ENCODE measurements at places on chromosomes 6 and 20.

DNA sequence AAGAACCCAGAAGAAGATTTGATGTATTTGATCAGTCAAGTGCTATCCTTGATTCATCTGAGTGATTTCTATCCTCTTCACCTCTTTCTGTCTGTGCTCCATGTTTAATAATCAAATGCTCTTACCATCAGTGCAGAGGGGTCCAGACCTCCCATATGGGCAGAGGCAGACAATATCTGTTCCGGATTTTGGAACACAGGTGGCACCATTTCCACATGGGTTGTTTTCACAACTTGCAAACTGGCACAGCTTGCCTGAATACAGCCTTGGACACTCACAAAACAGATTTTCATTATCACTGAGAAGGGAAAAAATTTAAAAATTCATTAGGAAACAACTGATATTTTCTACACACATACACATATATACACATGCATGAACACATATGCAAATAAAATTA lies 228.5 kb downstream of the PHF3 start:
- no peak for DNase-seq

DNA sequence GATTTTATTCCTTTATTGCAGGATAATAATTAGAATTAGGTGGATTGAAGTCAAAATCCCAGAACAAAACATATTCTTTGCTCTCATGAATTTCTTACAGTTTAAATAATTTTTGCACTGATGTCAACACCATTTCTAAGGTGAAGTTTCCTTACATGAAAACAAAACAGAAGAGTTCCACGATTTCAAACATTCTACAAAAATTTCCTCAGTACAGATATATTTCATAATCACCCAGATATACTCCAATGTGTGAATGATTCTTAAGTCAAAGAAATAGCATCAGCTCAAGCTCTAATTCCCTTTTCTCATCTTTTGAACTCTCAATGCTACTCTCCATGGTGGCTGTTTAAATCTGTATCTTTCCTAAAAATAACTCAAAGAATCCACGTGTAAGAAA lies 39.5 kb upstream of the THBS2 start:
- no peak for DNase-seq

GRCh38 chr6:106739387-106739786 lies 110.0 kb downstream of the QRSL1 start:
- no peak for DNase-seq

- DNase-seq = no peak
Observed at GRCh38 chr6:89350281-89350966, 2.1 kb downstream of the UBE2J1 start.

DNA sequence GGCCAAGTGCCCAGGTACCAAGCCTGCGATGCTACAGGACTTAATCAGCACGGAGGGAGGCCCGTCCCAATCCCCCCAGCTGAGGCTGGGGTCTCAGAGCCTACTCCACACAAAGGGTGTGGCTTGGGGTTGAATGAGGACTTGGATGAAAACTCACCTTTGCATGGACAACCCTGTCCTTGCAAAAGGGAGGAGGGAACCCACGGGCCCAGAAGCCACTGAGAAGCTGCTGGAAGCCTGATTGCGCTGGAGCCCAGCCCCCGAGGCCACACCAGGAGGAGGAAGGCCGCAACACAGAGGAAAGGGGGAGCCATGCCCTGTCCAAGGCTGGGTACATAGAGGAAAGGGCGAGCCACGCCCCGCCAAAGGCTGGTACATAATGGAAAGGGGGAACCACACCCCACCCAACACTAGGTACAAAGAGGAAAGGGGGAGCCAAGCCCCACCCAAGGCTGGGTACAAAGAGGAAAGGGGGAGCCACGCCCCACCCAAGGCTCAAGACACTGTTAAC lies 158.8 kb downstream of the DLL1 start:
- no peak for DNase-seq

GRCh38 chr6:65816991-65817390 lies 110.0 kb upstream of the EYS start:
- DNase-seq = no peak

DNA sequence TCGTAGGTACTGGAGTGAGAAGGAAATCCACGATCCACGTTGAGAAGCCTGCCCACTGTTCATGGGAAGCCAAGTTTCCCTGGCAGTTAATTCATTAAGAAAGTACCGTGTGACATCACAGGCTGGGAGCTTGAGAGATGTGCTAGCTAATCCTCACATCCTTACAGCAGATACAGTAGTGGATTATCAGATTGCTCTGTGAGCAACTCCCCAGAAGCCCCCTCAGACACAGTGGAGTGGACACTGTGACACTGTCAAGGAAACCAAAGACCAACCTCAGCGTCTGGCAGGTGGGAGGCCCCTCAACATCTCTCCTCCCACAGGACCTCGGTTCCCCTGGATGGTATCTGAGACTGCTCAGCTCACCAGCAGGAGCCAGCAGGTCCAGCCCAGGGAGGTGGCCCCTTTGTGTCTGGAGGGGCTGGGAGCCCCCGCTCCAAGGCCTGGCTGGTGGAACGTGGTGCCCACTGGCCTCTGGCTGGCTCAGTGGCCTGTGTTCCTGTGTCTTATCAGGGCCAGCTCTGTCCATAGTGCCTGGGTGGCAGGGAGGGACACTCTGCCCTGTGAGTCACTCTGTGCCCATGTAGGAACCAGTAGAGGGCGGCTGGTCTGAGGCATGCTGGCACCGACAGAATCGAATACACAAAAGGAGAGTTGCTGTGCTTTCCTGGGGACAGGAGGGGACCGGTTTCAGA lies 7.2 kb downstream of the PYGB start:
- DNase-seq = no peak

DNA sequence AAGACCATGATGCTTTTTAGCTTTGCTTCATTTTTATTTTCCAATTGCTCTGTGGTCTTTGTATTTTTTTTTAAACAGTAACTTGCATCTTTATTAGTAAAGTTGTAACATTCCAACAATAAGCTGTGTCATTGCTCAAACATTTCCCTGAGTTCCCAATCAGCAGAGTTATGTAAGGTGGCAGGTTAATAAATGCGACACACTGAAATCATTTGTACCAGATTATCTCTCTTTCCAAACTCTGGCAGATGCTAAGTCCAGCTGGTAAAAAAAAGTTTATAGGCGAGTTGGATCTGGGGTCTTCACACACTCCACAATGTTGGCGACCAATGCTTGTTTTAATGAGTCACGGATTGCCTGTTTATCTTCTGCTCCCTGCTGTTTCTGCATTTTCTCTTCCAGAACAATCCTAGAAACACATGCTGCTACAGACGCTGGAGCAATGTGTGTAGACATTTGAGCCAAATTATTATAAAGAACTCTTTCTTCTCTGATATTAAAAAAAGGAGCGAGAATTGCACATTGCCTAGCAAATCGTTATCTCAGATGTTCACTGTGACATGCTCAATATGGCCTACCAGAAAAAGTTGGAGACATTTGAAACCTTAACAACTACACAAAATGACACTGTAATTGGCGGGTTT lies 113.6 kb upstream of the IFNGR1 start:
- DNase-seq = no peak

DNA sequence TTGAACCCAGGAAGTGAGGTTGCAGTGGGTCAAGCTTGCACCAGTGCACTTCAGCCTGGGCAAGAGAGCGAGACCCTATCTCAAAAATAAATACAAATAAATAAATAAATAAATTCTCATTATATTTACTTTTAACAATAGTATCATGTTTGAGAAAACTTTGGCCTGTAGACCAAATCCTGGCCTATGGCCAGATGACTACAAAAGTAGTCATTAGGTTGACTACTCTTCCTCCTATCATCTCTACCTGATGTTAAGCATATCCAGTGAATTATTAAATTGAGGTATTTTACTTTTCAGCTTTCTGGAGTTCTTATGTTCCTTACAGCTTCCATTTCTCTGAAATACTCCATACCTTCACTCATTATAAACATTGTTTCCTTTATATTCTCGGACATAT lies 280.6 kb downstream of the LAMA2 start:
- DNase-seq = no peak

GRCh38 chr6:109877028-109878004 lies 100.8 kb upstream of the GPR6 start:
- no peak for DNase-seq

DNA sequence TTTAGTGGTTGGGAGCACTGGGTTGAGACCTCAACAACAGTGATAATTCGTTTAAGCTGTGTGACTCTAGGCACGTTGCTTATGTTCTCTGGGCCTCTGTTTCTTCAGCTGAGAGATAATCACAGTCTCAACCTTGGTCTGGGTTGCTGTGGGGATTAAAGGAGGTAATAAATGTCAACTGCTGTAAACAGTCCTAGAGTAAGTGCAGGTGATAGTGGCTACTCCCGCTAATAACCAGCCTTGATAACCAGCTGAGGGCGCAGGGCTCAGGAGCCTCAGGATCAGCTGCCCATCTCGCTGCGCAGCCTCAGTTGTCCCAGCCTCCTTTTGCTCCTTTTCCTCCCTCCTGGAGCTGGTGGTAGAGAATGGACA lies 58.0 kb downstream of the JARID2 start:
- DNase-seq = no peak

DNA sequence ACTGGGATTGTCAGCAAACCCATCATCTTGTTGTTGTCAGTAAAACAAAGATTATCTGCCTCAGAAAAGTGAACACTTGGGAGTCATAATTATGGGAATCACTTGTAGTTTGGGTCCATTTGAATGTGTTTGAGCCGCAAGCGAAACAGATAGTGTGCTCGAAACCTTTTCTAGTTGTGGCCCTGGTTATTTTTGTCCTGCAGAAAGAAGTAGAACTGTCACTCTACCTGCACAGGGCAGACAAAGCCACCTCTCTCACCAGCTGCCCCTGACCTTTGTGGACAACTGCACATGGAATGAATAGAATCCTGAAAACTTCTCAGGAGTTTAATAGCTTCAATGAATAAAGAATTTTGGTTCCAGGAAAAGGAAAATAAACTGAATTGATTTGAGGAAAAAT lies 156.1 kb upstream of the CHD6 start:
- DNase-seq = no peak

DNA sequence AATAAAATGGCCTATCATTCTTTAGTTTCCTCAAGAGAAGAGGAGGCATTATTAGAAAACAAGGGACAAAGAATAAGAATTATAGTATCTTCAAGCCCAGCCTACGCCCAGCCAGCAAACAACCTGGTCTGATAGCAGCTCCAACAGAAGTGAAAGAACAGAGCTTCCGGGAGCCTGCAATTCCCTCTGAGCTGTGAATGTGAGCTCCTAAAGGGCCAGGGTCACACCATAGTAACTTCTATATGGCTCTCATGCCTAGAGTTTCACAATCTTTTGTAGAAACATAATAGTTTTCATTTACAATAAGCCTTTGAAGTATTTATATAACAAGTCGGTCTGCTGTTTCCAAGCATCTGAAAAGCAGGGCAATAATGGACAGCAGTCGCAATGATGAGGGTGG lies 116.5 kb downstream of the SMLR1 start:
- DNase-seq = no peak

DNA sequence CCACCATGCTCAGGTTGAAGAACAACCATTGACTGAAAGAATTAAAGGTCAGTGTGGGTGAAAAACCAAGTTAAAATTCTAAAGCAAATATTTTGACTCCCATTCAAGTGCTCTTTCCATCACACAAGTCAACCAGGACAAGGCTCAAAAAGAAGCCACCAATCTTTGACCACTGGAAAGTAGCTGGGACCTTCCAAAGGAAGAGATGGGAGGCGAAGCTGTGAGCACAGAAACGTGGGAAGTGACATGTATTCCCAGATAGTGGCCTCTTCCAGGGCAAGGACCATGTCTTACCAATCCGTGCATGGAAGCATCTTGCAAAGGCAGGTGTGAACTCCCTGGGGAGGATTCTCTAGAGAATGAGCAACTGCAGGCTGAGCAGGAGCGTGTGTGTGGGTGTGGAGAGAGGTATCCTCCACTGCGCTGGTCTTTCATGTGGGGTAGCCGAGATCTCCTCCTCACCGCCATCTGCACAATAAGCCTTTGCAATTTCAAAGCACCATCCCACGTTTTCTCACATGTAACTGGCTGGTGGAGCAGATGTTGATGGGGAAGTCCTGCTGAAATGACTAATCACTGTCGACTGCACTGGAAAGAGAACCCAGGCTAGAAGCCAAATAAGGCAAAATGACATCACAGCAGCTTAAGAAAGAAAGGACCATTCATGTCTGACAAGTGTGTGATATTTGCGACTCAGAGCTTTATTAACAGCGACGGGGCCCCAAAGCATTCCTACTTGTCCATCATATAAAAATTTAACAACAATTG lies 189.4 kb upstream of the RREB1 start:
- DNase-seq = peak; percentile 44

- DNase-seq = no peak
Observed at GRCh38 chr6:42813906-42814444, 32.1 kb downstream of the BICRAL start.

DNA sequence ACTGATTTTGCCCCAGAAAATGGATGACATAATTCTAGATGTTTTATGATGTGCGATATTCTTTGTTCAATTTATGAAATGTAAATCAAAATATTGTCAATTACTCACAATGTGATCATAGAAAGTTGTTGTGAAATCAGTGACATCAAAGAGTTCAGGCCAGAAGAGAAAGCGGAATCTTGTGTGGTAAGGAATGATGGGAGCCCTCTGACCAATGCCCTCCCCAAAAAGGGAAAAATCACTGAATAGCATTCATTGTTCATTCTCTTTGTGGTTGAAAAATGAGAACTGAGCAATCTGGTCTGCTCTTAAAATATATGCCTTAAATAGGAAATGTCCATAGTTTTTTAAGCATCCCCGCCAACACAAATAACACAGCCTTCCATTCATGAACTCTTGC lies 247.1 kb upstream of the GRIK2 start:
- no peak for DNase-seq

DNA sequence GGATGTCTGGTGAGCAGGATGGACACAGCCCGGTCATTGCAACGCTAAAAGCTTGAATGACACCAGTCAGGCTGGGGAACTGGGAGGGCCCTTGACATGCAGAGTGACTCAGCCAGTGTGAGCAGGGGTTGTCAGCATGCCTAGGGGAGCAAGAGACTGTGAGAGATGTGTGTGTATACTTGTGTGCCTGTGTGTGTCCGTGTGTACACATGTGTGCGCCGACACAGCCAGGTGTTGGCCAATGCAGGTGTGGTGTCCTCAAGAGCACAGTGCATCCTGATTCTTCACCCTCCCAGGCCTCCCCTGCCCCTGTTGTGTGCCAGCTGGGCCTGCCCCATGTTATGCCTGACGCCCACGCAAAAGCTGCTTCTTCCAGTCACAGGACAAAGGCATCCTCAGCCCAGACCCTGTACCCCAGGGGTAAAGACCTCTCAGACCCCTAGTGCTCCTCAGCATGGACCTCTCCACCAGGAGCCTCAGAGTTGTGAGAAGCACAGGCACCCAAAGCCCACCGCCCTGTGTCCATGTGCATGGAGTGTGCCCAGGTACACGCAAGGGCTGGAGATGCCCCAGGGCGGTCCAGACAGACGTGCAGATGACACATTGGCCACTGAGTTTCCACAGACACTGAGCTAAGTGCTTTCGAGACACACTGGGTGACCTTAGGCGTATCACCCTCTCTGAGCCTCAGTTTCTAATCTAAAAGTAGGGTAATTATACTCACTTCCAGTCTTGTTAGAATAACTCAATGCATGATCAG lies 16.6 kb downstream of the NRSN2 start:
- DNase-seq = no peak
